ENCODE measurements at places on chromosomes 16 and 17.

DNA sequence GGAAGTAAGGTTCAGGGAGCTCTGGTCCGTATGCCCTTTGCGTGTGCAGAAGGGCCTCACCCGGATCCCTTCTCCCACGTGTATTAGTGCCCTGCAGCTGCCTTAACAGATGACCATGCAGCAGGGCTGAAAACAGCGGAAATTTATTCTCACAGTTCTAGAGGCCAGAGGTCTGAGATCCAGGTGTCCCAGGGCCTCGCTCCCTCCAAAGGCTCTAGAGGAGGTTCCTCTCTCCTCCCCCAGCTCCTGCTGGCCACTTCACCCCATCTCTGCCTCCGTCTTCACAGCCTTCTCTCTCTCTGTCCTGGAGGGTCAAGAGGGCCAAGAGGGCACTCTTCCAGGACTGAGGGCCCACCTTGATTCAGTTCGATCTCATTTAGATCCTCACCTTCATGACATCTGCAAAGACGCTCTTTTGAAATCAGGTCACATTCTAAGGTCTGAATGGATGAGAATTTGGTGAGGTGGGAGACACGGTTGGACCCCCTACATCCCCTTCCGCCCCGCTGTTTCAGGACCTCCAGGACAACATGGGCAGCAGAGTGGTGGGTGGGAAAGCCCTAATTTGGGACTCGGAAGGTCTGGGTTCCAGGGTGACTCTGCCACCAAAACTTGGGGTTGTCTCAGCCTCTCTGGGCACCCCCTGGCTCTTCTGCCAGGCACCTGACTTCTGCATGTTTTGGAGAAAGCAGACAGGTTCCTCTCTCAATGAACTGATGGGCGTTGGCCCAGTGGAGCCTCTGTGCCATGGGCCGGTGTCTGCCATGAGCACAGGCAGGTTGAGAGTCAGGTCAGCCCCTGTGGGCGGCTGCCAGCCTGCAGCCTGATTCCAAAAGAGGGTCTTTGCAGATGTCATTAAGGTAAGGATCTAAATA lies 361.2 kb downstream of the SEC14L1 start:
- DNase-seq = no peak

- DNase-seq = no peak
Measured at GRCh38 chr17:78401246-78401645, 22.8 kb downstream of the PGS1 start.

DNA sequence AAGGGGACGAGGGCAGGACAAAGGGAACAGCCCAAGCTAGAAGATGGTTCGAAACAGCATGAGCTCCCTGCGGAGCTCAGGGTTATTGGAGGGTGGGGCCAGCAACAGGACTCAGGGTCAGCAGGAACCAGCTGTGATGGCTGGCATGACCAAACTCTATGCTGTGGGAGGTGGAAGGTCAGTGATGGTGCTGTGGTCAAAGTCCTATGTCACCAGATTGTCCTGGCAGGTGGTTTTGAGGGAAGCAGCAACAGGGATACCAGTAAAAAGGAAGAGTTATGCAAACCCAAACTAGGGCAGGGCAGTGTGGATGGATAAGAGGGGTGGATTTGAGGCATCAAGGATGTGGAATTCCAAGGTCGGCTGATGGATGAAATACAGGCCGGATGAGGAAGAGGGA lies 32.4 kb downstream of the CACNG4 start:
- DNase-seq = no peak

DNA sequence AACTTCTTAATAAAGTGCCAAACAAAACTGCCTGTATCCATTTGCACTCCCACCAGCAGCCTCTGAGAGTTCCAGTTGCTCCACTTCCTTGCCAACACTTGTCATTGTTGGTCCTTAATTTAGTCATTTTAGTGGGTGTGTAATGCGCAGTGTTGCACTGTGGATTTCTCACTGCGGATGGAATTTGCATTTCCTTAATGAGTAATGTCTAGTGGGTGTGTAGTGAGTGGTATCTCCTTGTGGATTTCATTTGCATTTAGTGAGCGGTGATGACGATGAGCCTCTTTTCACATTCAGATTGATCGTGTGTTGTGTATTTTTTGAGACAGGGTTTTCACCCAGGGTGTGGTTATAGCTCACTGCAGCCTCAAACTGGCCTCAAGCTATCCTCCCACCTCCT lies 4.1 kb upstream of the MSLN start:
- no peak for DNase-seq

DNA sequence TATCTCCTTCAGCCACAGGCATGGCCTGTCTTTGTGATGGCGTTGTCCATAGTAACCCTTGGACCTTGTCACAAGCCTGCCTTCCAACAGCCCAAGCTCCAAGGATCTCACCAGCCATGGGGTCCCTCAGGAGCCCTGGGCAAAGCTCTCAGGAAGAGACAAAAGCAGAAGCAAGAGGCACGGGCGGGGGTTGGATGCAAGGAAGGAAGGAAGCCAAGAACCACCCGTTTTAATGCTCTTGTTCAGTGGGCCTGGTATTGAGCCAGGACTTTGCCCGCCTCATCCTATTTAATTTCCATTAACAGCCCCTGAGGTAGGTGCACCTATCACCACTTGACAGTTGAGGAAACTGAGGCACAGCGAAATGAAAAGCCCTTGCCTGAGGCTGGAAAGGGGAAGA lies 32.3 kb upstream of the GOSR2 start:
- no peak for DNase-seq

DNA sequence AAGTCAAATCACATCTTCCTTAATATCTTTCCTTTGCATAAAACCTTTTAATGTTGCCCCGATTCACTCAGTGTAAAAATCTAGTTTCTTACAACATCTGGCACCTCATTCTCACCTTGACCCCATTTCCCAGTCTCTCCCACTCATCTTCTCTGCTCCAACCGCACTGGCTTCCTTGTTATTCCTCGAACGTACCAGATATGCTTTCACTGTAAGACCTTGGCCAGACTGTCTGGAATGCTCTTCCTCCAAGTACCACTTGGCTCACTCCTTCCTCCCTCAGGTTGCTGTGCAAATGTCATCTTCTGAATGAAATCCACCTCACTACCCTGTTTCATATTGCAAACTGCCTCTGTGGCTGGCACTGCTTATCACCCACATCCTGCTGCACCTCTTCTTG lies 433.6 kb downstream of the HAPSTR1 start:
- DNase-seq = no peak
